ENCODE measurements at places on chromosomes 2 and 18.

GRCh38 chr2:60092781-60093180, 460.7 kb downstream of the BCL11A start:
- no peak for DNase-seq

- DNase-seq, result no peak
Measured at GRCh38 chr2:46058140-46058539, 239.1 kb upstream of the EPAS1 start.

- no peak for DNase-seq
Measured at GRCh38 chr2:136217996-136218395, 100.0 kb upstream of the CXCR4 start.

DNA sequence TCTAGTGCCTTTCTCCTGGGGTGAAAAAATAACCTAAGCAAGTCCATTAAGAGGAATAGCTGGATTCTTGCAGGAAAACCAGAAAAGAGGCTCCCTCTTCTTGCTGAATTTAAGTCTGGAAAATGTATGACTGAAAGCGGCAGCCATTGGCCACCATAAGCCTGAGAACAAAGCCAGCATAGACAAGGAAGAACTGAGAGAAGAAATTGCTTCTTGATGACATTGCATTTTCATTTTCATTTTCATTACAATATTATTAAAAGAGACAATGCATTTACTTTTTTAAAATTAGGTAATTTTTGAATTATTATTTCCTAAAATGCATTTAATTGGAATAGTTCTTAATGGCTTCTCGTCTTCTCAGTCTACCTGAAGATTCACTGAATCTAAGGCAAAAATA, 1157.5 kb upstream of the ZEB2 start:
- no peak for DNase-seq

DNA sequence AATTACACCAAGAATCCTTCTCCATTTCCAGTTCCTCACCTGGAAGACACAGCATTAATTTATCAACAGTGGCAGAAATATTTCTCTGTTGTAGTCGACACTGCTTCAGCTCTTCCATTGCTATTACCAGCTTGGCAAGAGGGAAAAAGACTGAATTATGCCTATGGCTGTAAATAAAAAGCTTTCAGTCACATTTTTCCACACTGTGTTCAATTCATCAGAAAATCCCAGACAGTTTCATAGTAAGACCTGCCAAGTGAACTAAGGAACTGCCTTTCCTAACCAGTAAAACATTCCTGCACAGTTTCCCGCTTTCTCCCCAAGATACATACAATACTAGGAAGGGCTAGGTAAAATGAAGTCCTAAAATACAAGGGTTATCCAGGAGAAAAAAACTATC, 94.7 kb downstream of the EXOC6B start:
- DNase-seq, result no peak

All from endodermal cell (in vitro differentiated cells).